ENCODE measurements at places on chromosomes 5 and 9. TPM values are rescaled to one million over a fixed set of nuclear protein-coding genes. Genes with fewer than 3 reads are reported as not detected.

The GABRA6 gene
- not detected for total RNA-seq

The PCDHA9 gene
- 2.0 TPM for total RNA-seq

The CFAP157 gene
- total RNA-seq: not detected

The QRFP gene
- not detected for total RNA-seq

The CCDC192 gene
- 2.7 TPM for total RNA-seq

The SLC6A18 gene
- total RNA-seq: not detected

The ENTR1 gene
- total RNA-seq: 52.3 TPM

The AK6 gene
- total RNA-seq: 50.4 TPM

The FLT4 gene
- total RNA-seq: 13.9 TPM

- DNase-seq: no peak
These were observed 40.1 kb downstream of the GRIA1 start for GRCh38 chr5:153530357-153531143.

- no peak for DNase-seq
These were observed 5.8 kb downstream of the TMEM268 start for GRCh38 chr9:114616684-114617520.

GRCh38 chr5:14650052-14650451 lies 14.5 kb upstream of the OTULIN start:
- no peak for DNase-seq

DNA sequence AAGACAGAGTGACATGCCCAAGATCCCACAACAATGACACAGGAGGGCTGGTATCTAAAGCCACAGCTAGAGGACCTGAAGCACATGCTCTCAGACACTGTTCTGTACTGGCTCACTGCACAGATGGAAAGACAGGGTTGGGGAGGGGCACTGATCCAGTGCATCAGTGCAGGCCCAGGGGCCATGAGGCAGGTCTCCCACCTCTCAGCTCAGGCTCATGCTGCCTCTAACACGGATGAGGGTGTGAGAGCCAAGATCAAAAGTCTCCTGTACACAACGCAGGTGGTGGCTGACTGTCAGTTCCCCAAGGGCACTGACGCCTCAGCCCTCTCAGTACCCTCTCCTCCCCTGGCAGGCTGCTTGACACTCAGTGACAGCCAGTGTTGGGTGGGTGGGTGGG lies 10.9 kb downstream of the RAPGEF1 start:
- DNase-seq: no peak

DNA sequence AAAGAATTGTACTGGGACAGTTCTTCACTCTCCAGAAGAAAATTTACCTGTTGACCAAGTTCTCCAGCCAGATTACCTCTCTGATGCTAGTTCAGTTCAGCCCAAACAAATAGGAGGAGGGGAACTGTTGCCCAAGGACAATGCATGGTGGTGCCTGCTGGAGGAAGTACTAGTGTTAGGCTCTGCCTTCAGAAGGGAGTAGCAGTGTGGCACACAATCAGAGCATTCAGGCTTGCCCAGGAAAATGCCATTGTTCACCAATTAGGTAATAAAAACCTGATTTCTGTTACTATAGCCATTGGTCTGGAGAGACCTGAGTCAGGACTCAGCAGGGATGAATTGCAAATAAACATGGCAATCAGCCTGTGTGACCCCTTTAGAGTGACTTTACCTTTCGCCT lies 720.8 kb upstream of the ZNF608 start:
- DNase-seq: no peak

- no peak for DNase-seq
These were observed 164.6 kb upstream of the PPP1R2B start for GRCh38 chr5:156685481-156685880.

DNA sequence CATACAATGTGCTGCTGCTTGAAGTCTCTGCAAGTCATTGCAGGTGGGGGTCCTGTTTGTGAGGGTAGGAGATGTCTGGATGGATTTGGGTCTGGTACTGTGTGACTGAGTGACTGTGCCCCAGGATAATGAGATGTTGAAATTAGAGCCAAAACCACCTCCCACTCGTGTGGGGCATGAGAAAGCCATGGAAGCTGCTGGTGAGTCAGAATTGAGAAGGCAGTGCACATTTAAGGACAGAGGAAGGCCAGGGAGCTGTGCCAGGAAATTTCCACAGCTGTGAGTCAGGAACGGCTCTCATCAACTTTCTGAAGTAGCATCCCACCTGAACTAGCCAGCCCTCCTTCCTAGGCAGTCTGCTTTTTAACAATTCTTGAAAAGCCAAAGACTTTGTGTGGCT lies 229.8 kb downstream of the DRD1 start:
- DNase-seq: no peak

- DNase-seq: no peak
These were observed 103.8 kb upstream of the SLC1A3 start for GRCh38 chr5:36502608-36503007.

- DNase-seq: no peak
These were observed 6.7 kb upstream of the FYB1 start for GRCh38 chr5:39226100-39226451.

- DNase-seq: no peak
These were observed 22.3 kb downstream of the LIFR start for GRCh38 chr5:38534156-38534453.

DNA sequence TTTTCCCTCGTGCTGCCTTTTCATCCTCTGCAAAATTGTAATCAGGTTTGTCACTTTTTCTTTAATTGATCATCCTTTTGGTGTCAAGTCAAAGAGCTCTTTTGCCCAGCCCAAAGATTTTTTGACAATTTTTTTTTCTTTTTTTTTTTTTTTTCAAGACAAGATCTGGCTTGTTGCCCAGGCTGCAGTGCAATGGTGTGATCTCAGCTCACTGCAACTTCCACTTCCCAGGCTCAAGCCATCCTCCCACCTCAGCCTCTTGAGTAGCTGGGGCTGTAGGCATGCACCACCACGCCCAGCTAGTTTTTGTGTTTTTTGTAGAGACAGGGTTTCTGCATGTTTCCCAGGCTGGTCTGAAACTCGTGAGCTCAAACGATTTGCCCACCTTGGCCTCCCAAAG lies 36.7 kb downstream of the CDK7 start:
- DNase-seq: no peak

DNA sequence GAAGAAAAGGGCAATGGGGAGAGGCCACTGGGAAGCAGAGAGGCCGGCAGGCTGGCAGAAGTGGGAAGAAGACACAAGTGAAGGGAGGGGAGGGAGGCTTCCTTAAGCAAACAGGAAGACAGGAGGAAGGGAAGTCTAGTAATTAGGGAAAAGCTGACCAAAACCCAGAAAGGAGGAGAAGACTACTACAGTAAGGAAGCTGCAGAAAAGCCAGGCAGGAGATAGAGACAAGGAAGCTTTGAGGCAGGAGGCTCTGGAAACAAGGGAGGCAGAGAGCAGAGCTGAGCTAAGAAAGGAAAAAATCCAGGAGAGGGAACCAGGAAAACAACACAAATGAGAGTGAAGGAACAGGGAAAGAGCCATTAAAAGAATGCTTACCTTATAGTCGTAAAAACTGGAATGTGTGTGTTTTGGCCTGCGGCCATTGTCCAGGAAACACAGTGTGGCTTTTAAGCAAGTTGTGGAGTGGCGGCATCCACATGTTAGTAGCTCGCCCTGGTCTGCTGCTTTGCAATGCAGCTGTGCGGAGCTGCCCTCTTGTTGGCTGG lies 317.1 kb upstream of the CLINT1 start:
- DNase-seq: no peak

DNA sequence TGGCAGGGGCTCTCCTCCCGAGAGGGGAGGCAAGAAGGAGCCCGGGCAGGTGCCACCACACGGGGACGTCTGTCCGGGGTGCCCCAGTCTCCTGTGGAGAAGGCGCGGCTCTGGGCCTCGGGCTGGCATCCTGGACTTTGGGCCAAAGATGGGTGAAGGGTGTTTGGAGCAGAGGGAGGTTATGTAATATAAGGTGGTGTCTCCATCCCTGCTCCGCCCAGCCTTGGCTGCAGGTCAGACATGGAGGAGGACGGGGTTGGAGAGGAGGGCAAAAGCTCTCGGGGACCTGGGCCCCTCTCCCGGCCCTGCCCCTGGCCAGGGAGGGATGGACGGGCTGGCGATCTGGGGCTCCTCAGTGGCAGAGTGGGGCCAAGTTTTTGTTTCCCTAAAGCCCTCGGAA lies 1.2 kb upstream of the SOHLH1 start:
- DNase-seq: no peak

GRCh38 chr5:90479611-90480385 lies 5.1 kb downstream of the POLR3G start:
- DNase-seq: no peak

- DNase-seq: peak; percentile 64
These were observed 21.9 kb upstream of the NOTCH1 start for GRCh38 chr9:136567651-136568287.

DNA sequence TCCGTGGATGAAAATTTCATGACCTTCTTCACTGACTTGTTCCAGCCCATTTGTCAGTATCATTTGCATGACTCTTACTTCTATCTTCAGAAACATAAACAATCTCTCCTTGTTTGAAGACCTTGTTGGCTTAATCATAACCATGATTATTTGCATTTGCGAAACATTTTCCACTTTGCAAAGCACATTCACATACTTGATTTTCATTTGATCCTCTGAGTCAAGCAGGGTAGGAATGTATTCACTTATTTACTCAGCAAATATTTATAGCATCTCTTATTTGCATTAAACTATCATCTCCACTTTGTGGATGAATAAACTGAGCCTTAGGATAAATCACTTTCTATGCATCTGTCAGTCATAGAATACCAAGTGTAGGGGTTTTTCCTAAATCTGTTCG lies 343.0 kb upstream of the SGCD start:
- no peak for DNase-seq

DNA sequence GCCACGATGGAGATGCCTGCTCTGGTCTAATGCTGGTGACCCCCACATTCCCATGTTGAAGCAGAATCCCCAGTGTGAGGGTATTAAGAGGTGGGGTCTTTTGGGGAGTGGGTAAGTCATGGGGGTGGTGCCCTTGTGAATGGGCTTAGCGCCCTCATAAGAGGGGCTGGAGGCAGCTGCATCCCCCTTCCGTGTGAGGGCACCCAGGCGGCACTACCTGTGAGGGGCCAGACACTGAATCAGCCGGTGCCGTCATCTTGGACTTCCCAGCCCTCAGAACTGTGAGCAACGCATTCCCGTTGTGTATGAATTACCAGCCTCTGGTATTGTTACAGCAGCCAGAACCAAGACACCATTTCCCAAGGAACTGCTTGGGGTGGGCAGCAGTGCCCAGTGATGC lies 27.0 kb upstream of the RNF130 start:
- no peak for DNase-seq

DNA sequence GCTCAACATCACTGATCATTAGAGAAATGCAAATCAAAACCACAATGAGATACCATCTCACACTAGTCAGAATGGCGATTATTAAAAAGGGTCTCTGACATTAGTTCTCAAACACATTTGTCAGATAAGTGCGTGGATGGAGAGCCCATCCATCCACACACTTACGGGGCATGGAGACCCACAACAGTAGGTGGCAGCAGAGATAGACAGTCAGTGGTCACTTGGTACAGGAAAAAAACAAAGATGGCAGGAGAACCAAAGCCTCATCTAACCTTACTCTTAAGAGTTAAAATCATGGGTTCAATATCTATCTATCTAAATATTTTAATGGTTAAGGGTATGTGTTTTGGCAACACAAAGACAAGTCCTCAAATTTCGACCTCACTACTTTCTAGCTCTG lies 1378.7 kb upstream of the C9orf72 start:
- no peak for DNase-seq

GRCh38 chr9:38226491-38226951 lies 157.5 kb upstream of the SHB start:
- no peak for DNase-seq

DNA sequence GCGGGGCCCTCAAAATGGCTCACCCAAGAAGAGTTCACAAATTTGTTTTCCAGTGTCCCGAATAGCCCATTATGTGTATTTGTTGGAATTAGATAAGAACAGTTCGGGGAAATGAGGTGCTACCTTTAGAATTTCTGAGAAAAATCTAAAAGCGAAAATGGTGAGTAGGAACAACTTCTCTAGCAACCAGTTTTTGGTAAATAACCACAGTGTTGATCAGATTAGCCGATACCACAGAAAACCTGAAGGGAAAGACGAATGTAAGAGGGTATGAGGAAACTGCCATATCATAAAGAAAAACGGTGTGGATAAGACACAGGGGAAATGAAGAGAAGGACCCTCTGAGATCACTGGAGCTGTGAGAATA lies 31.0 kb downstream of the ADAM19 start:
- DNase-seq: no peak

- no peak for DNase-seq
These were observed 668 bp downstream of the RANBP3L start for GRCh38 chr5:36300927-36301540.
